Ovary (tissue), 10 donors: ENCODE measurements at places on chromosomes 12 and 14.

GRCh38 chr12:130752692-130753230, 36.7 kb upstream of the RIMBP2 start:
- DNase-seq: no peak

DNA sequence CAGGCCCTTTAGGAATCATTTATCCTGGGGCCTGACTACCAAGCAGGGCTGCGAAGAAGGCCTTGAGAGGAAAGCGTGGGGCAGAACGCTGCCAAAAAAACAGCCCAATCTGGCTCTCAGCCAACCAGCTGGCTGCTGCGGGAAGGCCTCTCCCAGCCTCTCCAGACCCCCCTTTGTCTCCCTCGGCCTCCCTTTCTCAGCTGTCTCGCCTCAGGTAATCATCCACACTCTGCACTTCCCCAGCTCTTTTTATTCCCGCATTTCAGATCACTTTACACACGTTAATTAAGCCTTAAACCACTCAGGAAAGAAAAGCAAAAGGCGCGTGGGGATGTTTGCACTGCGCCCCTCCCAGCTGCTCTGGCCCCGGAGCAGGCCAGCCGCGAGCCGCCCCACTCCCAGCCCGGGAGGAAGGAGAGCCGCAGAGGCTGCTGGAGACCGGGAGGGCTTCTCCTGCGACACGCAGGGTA, 208.2 kb upstream of the FOXN3 start:
- peak; percentile 91 for DNase-seq

DNA sequence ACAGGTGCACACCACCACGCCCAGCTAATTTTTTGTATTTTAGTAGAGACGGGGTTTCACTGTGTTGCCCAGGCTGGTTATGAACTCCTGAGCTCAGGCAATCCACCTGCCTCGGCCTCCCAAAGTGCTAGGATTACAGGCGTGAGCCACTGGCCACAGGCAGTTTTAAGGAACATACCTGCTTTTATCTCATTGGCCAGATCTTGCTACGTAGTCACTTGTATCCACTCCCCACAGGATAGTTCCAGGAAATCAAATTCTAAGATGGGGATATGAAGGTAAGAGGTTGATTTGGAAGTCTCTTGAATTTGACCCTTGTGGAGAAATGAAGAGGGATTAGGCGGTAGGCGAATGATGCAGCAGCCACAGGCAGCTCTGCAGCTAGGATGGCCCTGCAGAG, 8.8 kb upstream of the PLEKHG6 start:
- no peak for DNase-seq

- no peak for DNase-seq
These were observed 4.7 kb upstream of the IPO8 start for GRCh38 chr12:30700216-30700900.

- DNase-seq: no peak
These were observed at the start of gene IGF1 for GRCh38 chr12:102480406-102480805. Gene IGF1, minus strand, starts transcription at chr12:102480563. Its CDS starts 182 bp downstream, at chr12:102480381.

DNA sequence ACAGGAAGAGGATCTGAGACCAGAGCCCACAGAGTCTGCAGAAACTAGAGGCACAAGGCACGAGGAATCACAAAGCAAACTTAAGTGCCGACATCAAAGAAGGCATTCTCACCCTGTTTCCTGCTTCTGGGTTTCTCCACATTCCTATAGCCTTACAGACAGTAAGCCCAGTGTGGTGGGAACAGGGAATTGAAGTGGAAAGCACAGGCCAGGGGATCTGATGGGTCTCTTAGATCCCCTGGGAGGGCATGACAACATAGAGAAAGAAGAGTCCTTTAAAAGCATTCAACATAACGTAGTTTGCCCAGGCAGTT, 75.6 kb upstream of the FRMD6 start:
- no peak for DNase-seq

GRCh38 chr14:52325126-52325525, 11.0 kb downstream of the PTGER2 start:
- no peak for DNase-seq

DNA sequence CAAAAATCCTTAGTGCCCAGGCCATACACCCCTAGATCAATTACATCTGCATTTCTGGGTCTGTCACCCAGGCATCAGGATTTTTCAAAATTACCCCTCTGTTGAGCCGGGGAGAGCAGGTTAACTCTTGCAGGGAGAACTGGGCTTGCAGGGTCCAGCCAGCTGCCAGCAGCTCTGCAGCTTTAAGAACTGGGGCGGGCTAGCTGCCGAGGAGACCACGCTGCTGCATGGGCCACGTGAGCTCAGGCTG, at the start of gene DGLUCY:
Gene DGLUCY (plus strand): TSS at position 245 of the 250 bp plus-strand sequence. CDS start 46,222 bp downstream, outside the sequence.
- DNase-seq: peak; percentile 72

DNA sequence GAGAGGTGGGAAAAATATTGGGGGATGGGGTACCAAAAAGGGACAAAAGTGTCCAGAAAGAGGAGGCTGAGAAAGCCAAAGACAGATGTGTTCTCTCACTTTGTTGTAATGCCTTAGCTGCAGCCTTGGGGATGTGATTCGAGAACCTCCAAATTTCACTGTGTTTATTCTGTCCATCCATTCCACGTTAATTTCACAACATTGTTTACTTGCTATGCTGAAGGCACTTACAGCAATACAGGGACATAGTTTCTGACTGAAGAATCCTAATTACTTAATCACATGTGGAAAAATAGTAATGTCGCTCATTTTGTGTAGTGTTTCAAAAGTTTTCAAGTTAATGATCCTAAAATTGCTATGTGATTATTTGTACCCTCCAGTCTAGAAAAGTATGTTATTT, 146.2 kb upstream of the SLC38A2 start:
- DNase-seq: no peak

GRCh38 chr14:93100570-93100969, 15.2 kb downstream of the ITPK1 start:
- DNase-seq: no peak

- DNase-seq: no peak
These were observed 149.4 kb upstream of the HIF1A start for GRCh38 chr14:61545726-61546455.

- DNase-seq: no peak
These were observed 796.4 kb downstream of the MED13L start for GRCh38 chr12:115481141-115481540.

DNA sequence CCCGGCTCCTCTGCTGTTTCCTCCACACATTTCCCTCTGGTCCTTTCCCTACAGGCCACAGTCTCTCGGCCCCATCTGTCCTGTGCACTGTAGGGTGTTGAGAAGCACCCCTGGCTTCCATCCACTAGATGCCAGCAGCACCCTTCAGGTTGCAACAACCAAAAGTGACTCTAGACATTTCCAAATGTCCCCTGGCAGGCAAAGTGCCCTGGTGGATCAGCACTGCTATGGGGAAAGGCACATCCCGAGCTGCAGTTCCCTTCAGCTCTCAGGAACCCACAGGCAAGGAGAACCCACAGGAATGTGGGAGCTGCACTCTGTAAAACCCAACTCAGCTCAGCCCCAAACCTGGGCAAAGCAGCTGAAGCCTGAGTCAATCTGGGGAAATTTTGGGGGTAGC, 77.0 kb downstream of the RBM19 start:
- no peak for DNase-seq

GRCh38 chr12:105861227-105861626, 277.5 kb downstream of the NUAK1 start:
- no peak for DNase-seq

DNA sequence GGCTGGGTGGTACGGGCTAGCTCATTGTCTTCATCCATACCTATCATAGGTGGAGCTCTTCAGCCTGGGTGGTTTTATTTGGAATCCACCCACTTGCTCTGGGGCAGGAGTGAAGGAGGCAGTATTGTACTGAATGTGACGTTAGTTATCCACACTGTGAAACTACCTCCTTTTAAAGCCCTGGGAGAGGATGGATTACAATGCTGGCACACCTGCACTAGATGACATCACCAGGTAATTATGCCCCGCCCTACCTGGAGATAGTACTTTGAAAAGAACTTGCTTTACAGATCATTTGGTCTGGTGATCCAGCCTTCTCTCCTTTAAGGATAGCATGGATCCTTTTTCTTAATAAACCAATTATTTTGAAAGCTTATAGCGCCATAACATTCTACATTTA, 78.0 kb downstream of the B4GALNT3 start:
- DNase-seq: no peak

GRCh38 chr12:124829708-124830304, 33.9 kb downstream of the SCARB1 start:
- no peak for DNase-seq

DNA sequence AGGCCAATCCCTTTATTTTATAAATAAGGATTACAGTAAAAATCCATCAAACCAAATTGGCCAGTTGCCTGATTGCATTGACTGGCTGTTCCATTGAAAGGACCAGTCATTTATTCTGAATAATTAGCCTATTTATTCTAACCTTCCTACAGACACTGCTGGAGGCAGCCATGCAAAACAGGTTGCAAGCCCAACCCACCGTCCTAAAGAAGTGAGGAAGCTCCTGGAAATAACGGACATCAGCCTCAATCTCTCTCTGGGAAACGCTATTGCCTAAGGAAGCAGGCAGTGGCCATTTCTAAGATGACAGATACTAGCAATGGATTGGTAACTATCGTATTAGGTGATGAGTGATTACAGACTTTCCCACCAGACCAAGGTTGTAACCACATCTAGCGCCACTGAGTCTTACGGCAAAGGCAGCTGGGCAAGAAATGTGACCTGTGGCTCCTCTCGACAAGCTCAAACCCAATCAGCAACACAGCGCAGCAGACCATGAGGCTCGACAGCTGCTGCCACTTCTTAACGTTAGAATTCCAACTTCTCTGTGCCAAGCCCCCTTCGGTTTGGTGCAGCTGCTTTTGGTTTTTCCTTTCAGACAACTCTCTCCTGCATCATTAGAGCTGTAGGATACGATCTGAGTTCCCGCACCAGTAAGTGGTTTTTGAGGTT, 134.2 kb downstream of the KCNK10 start:
- DNase-seq: no peak

GRCh38 chr14:67385120-67385519, 25.0 kb downstream of the EIF2S1 start:
- DNase-seq: no peak

GRCh38 chr14:45089813-45090212, 5.9 kb downstream of the PRPF39 start:
- no peak for DNase-seq

GRCh38 chr12:110340706-110341105, 59.7 kb downstream of the ATP2A2 start:
- no peak for DNase-seq

DNA sequence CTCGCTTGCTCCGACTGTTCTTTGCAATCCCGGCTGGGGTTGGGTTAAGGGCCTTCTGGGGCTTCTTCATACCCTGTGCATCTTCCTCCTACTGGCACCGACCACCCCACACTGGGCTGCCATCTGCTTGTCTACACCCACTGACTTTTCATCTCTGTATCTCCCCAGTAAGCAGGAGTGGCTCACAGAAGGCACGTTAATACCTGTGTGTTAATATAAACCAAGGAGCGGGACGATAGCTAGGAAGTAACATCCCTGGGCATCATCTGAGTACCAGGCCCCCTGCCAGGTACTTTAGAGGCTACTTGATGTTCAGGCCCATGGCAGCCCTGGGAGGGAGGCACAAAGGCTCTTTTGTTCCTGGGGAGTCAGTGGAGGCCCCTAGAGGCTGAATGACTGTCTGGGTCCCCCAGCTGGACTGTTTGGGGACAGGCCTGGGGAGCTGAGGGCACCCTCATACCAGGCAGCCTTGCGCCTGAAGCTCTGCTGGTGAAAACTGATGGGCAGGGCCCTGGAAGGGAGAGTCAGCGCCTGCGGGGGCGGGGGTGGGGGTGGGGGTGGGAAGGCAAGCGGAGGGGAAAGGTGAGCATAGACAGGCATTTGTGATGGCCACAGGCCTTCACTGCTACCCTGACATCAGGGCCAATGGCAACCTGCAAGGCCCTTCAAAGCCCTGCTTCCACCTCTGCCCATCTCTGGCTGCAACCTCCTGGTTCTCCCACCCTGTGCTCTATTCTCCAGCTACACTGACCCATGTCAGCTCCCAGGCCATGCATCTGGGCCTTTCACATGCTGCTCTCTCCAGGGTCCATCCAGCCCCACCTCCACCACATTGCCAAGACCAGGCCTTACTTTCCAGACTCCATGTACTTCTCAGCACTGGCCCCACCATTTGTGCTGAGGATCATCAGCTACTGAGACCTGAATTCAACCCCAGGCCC, 34.2 kb upstream of the DEGS2 start:
- peak; percentile 43 for DNase-seq

- DNase-seq: no peak
These were observed 497.8 kb downstream of the NAV3 start for GRCh38 chr12:78328524-78328923.

DNA sequence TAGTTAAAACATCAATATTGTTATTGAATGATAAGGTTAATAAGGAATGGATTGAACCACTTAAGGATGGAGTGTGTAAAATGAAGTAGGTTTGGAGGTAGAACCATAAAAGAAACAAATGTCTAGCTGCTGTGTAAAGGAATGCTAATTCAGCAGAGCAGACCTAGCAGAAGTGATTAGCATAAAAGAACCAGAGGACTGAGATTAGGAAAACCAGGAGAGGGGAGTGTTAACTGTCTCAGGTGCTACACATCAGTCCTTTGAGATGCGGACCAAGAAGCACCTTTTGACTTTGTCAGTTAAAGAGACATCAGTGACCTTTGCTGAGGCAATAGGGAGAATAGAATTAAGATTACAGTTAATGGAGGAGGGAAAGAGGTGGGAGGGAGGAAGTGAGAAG, 84.5 kb downstream of the PLEKHA5 start:
- no peak for DNase-seq

- DNase-seq: no peak
These were observed 96.9 kb downstream of the AKAP6 start for GRCh38 chr14:32426028-32426427.

GRCh38 chr14:35867280-35867629, 41.1 kb downstream of the BRMS1L start:
- no peak for DNase-seq

- no peak for DNase-seq
These were observed 278.7 kb upstream of the PWP1 start for GRCh38 chr12:107406932-107407331.

DNA sequence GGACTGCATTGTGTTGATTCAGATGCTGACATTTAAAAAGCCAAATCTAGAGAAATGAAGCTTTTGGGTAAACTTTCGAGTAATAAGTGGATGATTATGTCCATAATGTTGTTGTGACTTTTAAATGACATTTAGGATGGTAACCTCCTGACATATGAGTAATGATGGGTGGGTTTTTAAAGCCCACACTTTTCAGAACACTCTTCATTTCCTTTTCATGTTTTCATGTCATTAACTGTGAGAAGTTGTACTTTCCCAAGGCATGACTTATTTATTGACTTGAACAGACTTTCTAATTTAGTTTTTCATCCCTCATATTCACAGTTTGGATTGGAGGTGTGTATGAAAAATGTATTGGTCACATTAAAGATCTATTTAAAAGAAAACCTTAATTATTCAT, 35.5 kb downstream of the RGS6 start:
- no peak for DNase-seq
